ENCODE measurements at places on chromosomes 2 and 18.

GRCh38 chr2:185381631-185382030, 357.0 kb upstream of the FSIP2 start:
- DNase-seq: no peak

- DNase-seq: no peak
These were observed 33.2 kb upstream of the CWC22 start for GRCh38 chr2:180040146-180040925.

DNA sequence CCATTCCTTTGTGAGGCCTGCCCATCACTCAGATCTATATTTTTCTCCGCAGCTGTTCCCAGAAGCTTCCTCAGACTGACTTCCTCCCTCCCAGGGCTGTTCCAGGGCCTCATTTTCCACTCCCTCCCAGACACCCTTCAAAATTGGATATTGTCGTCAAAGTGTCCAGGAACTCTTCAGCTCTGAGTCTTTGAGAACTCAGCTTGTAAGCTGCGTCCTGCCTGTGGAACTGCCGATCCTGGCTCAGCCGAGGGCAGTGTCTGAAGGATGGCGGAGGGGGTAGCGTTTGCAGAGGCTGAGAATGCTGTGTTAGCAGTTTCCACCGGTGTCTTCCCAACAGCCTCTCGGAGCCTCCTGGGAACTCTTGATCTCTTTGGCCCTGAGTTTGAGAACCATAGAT, 27.1 kb downstream of the NCK2 start:
- no peak for DNase-seq

- DNase-seq: no peak
These were observed 84.5 kb downstream of the RAPH1 start for GRCh38 chr2:203450561-203450960.

DNA sequence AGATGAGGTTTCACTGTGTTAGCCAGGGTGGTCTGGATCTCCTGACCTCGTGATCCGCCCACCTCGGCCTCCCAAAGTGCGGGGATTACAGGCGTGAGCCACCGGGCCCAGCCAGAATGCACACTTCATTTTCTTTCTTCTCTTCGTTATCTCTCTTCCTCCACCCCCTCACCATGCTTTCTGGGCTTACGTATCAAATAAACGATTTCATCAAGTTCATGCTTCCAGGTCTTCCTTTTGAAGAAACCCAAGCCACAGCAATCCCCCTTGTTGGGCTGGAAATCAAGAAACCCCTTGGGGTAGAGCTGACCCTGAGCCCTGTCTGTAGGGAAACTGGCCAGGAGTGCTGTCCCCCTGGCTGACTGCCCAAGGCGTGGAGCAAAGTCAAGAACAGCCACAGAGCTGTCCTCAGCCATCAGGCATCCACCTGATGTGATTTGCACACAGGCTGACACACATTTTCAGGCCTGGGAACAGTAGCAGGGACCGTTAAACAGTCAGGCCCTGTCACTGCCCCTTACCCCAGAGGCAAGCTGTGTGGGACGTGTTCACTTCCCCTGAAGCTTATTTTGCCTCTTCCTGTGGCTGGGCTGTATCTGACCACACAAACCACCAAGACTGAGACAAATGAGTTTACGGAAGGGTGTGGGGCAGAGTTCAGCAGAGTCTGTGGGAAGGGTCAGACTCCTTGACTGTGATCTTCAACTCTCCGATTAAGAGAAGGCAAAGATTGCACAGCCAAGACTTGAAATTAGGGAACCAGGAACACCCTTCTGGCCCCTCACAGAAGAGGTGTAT, 15.1 kb upstream of the NMUR1 start:
- DNase-seq: no peak

- DNase-seq: no peak
These were observed 24.2 kb downstream of the TMEM18 start for GRCh38 chr2:652881-653480.

- DNase-seq: no peak
These were observed 117.7 kb downstream of the PARD3B start for GRCh38 chr2:204662956-204663355.
